ENCODE measurements at places on chromosomes 13 and 19.

DNA sequence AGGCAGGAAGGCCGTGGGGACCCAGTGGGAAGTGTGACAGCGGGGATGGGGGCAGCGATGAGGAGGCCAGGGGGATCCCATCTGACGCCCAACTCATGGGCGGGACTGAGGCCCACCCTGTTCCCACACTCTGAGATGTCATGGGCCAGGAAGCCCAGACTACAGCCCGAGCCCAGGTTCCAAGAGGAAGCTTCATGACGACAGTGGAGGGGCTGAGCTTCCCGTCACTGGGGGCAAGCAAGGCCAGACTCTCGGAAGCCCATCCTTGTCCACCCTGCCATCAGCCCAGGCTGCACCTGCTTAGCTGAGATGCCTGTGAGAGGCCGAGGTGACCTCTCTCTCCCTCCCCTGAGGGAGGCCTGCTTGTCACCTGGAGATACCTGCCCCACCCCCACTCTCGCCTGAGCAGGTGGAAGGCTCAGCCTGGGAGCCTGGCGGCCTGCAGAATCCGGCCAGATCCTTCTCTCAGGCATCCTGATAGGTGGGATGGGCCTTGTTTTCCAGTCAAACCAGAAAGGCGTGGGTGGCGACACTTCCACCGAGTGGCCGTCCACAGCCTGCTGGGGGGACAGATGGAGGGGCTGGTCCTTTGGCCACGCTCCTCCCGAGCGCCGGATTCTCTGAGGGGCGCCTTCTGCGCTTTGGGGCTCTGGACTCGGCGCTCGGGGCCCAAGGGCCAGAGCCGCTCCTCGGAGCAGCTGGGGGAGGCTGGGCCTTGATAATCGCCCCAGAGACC lies 4.8 kb downstream of the ZBTB7A start:
- peak; percentile 78 for DNase-seq

GRCh38 chr19:35868172-35868822 lies at the start of gene APLP1:
Gene APLP1, plus strand, starts transcription at chr19:35868574. Its CDS starts 63 bp downstream, at chr19:35868637.
- no peak for DNase-seq

- DNase-seq: no peak
These were observed 15.3 kb downstream of the SPATA13 start for GRCh38 chr13:24175847-24176246.

DNA sequence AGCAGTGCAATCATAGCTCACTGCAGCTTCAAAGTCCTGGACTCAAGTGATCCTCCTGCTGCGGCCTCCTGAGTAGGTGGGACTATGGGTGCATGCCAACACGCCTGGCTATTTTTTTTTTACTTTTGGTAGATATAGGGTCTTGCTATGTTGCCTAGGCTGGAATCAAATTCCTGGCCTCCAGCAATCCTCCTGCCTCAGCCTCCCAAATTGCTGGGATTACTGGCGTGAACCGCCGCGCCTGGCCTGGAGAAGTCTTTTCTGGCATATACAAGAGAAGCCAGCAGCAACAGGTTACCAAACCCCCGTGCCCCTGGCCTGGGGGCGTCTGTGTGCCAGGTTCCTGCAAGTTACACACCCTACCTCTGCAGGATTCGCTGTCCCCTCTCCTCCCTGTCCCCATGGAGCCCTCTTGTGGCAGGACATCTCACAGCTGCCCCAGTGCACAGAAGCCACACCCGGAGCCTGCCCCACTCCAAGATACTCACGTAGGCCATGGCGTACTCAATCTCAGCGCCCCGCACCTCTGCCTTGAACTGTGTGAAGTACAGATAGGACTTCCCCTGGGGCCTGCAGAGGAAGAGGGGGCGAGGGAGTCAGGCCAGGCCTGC lies 9.9 kb downstream of the MYDGF start:
- no peak for DNase-seq

GRCh38 chr19:10332965-10333757 lies at the start of gene RAVER1:
Gene RAVER1, minus strand, starts transcription at chr19:10333529. Its CDS starts 22 bp downstream, at chr19:10333507.
- peak; percentile 90 for DNase-seq

- DNase-seq: no peak
These were observed 2.3 kb downstream of the PODNL1 start for GRCh38 chr19:13935765-13936510.

GRCh38 chr13:32624441-32624840 lies 38.2 kb downstream of the PDS5B start:
- no peak for DNase-seq

- no peak for DNase-seq
These were observed 283.1 kb downstream of the COG6 start for GRCh38 chr13:39938596-39938995.

GRCh38 chr19:40923934-40924391 lies 41.9 kb upstream of the CYP2A7 start:
- no peak for DNase-seq

DNA sequence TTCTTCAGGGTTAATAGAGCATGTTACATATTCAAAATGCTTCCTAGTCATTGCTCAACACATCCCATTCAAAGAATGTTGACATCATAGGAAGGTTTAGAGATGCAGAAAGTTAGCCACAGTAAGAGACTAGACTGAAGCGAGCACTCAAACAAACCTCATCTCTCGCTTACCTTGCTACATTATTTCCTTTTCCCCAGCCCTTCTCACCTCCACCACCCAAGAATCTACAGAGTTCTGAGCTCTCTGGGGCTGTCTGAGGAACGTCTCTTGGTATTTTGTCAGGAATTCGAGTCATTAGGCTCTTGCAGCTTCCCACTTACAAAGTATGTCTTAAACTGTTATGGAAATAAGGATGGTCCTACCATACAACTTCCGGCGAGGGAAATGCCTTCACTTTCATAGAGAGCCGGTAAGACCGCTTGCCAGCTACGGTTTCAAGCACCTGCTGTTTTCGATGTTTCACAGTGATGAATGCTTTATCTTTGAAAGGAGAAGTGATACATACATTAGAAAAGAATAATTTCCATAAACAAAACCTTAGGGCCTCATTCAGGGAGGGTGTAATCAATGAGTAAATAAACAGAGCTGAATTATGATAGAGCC lies 65.1 kb downstream of the FLT1 start:
- no peak for DNase-seq

DNA sequence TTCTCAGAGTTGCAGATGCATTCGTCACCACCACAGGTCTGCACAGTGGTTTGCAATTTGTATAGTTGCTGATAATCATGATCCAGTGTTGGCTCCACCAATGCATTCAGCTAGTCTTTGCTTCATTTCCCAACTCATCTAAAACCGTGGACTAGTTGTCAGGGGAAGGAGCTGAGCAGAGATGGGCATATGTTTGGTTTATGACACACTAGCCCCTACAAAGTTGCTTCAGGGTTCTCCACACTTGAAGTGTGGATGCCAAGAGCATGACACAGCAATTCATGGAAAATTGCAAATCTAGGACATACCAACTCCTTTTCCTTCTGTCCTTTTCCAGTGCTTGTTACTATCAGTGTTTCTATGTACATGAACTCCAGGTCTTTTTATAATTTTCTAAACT lies 168.0 kb downstream of the TNFSF13B start:
- DNase-seq: no peak

DNA sequence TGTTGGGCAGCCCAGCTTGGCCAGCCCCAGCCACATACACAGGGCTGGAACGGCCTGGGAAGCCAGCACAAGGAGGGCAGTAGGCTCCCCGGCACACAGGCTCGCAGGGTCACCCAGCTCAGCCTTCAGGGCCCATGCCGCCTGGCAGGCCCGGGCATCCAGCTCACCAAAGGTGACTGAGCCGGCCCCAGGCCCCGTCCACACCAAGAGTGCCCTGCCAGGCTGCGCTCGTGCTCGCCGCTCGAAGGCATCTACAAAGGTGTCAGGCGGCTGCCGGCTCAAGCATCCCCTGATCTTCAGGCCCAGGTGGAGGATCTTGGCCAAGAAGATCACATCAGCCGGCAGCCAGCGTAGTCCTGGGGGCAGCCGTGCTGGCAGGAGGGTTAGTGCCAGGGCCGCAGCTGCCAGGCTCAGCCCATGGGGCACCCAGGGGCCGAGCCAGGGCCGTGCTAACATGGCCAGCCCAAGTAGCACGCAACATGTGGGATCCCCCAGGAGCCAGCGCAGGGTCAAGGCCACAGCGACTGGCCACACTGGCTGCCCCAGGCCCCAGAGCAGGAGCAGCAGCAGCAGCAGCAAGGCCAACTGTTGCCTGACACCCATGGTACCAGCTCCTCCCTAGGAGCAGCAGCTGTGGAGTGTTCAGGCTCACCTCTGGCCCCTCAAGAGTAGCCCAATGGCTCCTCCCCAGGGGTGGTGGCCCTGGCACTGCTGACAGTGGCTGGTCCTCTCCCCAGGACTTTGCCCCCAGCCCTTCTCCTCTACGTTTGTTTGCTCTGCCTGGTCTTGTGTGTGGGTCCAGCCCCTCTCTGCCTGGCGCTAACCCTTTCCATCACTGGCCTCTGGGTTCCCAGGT lies at the start of gene SLC27A5:
Gene SLC27A5 (minus strand): TSS at position 640 of the 856 bp plus-strand sequence. CDS start 37 bp downstream, at position 603.
- no peak for DNase-seq

DNA sequence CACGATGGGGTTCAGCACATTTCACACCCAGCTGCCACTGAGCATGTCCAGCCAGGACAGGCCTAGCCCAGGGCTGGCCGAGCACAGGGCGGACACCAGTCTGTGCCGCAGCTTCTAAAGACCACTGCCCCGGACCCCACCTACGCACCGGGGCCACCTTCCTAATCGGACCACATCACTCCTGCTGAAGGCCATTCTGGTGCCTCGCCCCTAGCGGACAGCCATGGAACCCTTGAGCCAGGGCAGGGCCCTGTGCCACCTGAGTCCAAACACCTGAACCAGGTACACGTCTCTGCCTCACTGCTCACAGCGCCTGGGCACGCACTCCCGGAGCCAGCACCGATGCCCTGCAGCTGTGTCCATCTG lies 8.4 kb upstream of the C13orf46 start:
- no peak for DNase-seq

GRCh38 chr19:45303269-45304060 lies 19.2 kb downstream of the CKM start:
- DNase-seq: no peak

GRCh38 chr19:40192758-40193586 lies 1.7 kb downstream of the MAP3K10 start:
- no peak for DNase-seq

DNA sequence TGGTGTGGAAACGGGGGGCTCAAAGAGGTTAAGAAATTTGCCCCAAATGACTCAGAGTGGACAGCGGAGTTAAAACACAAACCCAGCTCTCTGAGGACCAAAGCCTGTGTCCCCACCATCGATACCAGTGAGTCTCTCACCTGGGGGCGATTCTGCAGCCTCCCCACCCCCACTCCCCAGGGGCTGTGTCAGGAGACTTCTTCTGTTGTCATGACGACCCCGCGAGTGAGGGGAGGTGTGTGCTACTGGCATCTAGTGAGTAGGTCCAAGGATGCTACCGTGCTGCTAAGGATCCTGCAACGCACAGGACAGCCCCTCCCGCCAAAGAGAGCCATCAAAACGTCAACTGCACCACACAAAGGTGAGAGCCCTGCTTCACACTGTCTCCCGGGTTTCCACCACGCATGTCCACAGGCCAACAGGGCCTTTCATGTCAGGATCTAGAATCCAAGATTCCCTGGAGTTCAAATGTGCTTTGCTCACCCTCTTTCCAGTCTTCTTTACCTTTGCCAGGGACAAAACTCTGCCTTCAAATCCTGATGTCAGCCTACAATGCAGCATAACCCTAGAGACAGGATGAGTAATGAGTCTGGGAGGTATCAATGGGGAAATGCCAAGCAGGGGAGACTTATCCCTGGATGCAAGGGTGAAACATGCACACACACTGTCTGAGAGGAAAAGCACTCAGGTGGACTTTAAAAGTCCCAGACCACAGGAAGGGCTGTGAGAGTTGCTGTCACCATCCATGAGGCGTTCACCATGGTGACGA lies 3.9 kb downstream of the RANBP3 start:
- no peak for DNase-seq

GRCh38 chr13:71877256-71877653 lies 10.3 kb upstream of the DACH1 start:
- DNase-seq: no peak

- DNase-seq: no peak
These were observed 11.1 kb upstream of the SOX1 start for GRCh38 chr13:112055915-112056269.

Data from LNCaP clone FGC (cell line).